ENCODE measurements at places on chromosomes 1 and 21. TPM values are rescaled to one million over a fixed set of nuclear protein-coding genes. Genes with fewer than 3 reads are reported as not detected.

Gene HTR1D
- total RNA-seq, result 1.7 TPM

Gene PGLYRP4
- total RNA-seq, result 0.38 TPM

Gene BGLAP
- total RNA-seq, result 2.0 TPM

Gene TMEM269
- 1.7 TPM for total RNA-seq

Gene NBPF20
- 5.3 TPM for total RNA-seq

Gene LHX8
- total RNA-seq, result not detected

Gene TRIM58
- not detected for total RNA-seq

Gene PGLYRP3
- not detected for total RNA-seq

Gene HLCS
- 18.4 TPM for total RNA-seq

Gene CCDC24
- 20.2 TPM for total RNA-seq

Gene GBP2
- total RNA-seq, result 29.7 TPM

- no peak overlapping the region for H3K27ac ChIP-seq
- H3K36me3 ChIP-seq, result no peaks in the 10 kb centered on the region
- no peaks in the 10 kb centered on the region for H3K27me3 ChIP-seq
- DNase-seq, result no peak
These were observed 24.6 kb upstream of the FCRL4 start for GRCh38 chr1:157622471-157622870.

- H3K4me1 ChIP-seq, result no peaks in the 10 kb centered on the region
- H3K4me3 ChIP-seq, result peak overlapping the region; percentile 45
- no peaks in the 10 kb centered on the region for H3K36me3 ChIP-seq
- DNase-seq, result no peak
These were observed 55.3 kb downstream of the RRAGC start for GRCh38 chr1:38804062-38804886.

GRCh38 chr1:107879346-107879745 lies 85.6 kb downstream of the VAV3 start:
- no peaks in the 10 kb centered on the region for H3K36me3 ChIP-seq
- H3K4me1 ChIP-seq, result peaks cover 9% of the 10 kb centered on the region
- no peak overlapping the region for H3K4me3 ChIP-seq
- DNase-seq, result no peak

DNA sequence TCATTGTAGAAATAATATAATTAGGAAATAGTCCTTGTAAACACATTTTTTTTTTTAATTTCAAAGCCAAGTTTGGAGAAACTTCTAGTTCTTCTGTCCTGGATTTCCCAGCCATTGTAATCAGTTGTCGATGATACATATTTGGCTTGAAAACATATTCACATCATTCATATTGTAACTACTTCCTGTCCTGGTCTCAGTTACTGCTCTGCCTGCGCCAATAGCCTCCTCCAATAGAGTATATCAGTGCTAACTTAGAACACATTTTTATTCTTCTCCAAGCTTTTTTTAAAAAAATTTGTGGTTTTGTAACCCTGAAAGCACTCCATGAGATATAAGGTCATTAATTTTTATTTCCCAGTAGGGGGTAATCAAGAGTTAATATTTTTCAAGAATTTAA lies 46.1 kb upstream of the FMO2 start:
- no peak overlapping the region for H3K27ac ChIP-seq
- no peak overlapping the region for H3K4me3 ChIP-seq
- no peak for DNase-seq
- H3K4me1 ChIP-seq, result no peaks in the 10 kb centered on the region
- H3K27me3 ChIP-seq, result no peaks in the 10 kb centered on the region

DNA sequence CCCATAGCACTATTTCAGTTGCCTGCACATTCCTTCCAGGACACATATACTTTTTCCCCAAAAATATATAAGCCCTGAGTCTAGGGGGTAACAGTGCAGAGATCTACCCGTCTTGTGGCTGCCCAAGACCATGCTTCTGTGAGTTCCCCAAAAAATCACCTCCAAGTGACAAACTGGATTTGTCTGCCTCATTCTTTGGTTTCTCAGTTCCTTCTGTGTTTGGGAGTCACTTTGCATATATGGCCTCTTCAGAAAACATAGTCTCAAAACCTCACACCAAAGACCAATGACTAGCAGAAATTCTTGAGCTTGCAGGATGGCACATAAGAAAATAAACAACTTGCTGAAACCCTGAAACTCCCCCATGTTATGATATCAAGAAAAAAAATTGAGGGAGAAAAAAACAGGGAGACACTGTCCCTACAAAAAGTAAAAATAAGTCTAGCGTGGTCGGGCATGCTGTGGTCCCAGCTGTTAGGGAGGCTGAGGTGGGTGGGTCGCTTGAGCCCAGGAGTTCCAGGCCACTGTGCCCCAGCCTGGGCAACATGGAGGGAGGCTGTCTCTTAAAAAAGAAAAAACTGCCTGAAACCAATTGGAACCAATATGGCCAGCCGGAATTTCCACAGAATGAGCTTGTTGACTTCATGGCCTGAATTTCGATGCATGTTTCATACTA lies 8.0 kb downstream of the JMJD4 start:
- peak overlapping the region; percentile 79 for H3K4me3 ChIP-seq
- H3K27ac ChIP-seq, result no peak overlapping the region
- peaks cover 42% of the 10 kb centered on the region for H3K36me3 ChIP-seq
- H3K27me3 ChIP-seq, result no peaks in the 10 kb centered on the region
- DNase-seq, result no peak
- H3K4me1 ChIP-seq, result peaks cover 8% of the 10 kb centered on the region

- DNase-seq, result peak; percentile 45
- no peaks in the 10 kb centered on the region for H3K27me3 ChIP-seq
- peak overlapping the region; percentile 91 for H3K4me3 ChIP-seq
- H3K4me1 ChIP-seq, result peaks cover 49% of the 10 kb centered on the region
These were observed 1.5 kb upstream of the C2CD4D start for GRCh38 chr1:151841141-151841540.

- no peak overlapping the region for H3K27ac ChIP-seq
- no peak overlapping the region for H3K4me3 ChIP-seq
- no peaks in the 10 kb centered on the region for H3K36me3 ChIP-seq
- H3K4me1 ChIP-seq, result no peaks in the 10 kb centered on the region
- DNase-seq, result no peak
These were observed 39.9 kb upstream of the ACTRT2 start for GRCh38 chr1:2981388-2981787.

- no peak overlapping the region for H3K4me3 ChIP-seq
- no peaks in the 10 kb centered on the region for H3K27me3 ChIP-seq
- no peaks in the 10 kb centered on the region for H3K36me3 ChIP-seq
- peaks cover 13% of the 10 kb centered on the region for H3K4me1 ChIP-seq
- no peak for DNase-seq
These were observed 104.0 kb downstream of the CDC7 start for GRCh38 chr1:91604632-91605031.

DNA sequence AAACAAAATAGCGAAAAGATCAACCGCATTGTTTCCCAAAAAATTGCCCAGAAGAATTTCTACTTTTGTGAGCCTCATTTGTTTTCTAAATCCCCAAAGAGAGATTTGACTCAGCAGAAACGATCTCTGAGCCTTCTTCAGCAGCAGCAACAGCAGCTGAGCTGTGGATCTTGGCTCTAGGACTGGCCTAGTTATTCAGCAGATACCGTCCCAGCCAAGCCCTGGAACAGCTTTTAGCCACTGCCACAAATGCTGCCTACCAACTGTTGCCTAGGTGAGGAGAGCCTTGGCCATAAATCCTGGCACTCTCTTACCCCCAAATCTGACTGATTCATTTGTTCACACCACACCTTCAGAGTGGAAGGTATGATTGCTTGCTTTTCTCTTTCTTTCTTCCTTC lies 320.1 kb downstream of the TGFB2 start:
- H3K27ac ChIP-seq, result peak overlapping the region; percentile 51
- no peaks in the 10 kb centered on the region for H3K27me3 ChIP-seq
- H3K36me3 ChIP-seq, result no peaks in the 10 kb centered on the region

DNA sequence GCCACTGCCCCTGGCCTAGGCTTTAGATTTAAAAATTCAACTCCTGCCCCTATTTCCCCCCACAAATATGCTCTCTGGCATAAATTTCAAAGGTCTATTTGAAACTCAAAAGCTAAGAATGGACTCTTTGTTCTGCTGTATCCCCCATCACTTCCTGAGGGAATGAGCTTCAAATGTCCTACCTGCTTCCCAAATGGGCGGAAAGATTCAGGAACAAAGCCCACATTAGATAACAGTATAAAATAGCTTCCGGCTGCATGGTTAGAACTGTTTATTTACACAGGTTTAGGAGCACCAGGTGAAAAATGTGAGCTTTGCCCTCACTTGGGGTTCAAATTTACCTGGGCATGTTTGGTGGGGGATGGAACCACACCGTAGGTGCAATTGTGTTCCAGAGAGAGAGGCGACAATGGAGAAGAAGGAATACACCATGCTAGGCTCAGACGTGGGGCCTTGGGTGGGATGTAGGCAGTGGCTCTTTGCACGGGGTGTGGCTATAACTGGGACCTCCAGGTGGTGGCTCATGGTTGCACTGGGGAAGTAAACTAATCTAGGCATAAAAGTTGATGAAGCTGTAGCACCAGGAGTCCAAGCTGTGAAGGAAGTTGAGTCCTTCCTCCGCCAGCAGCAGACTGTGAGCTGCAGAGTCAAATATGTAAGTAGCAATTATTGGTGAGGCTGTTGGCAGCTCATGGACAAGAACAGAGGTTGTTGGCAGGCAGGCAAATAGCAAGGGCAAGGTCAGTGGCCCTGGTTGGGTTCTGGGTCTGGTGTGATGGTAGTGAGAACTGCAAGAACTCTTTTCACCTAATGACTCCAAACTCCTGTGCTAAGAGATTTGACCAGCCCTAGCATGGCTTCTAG lies 41.5 kb upstream of the SRSF10 start:
- peak overlapping the region; percentile 2 for H3K4me3 ChIP-seq
- peak overlapping the region; percentile 70 for H3K27ac ChIP-seq
- peaks cover 36% of the 10 kb centered on the region for H3K4me1 ChIP-seq
- peaks cover 18% of the 10 kb centered on the region for H3K36me3 ChIP-seq
- H3K27me3 ChIP-seq, result no peaks in the 10 kb centered on the region
- DNase-seq, result no peak

- no peak overlapping the region for H3K4me3 ChIP-seq
- H3K27ac ChIP-seq, result no peak overlapping the region
- H3K27me3 ChIP-seq, result no peaks in the 10 kb centered on the region
- H3K36me3 ChIP-seq, result peaks cover 16% of the 10 kb centered on the region
- DNase-seq, result no peak
These were observed 27.7 kb downstream of the S100A6 start for GRCh38 chr1:153507926-153508583.

DNA sequence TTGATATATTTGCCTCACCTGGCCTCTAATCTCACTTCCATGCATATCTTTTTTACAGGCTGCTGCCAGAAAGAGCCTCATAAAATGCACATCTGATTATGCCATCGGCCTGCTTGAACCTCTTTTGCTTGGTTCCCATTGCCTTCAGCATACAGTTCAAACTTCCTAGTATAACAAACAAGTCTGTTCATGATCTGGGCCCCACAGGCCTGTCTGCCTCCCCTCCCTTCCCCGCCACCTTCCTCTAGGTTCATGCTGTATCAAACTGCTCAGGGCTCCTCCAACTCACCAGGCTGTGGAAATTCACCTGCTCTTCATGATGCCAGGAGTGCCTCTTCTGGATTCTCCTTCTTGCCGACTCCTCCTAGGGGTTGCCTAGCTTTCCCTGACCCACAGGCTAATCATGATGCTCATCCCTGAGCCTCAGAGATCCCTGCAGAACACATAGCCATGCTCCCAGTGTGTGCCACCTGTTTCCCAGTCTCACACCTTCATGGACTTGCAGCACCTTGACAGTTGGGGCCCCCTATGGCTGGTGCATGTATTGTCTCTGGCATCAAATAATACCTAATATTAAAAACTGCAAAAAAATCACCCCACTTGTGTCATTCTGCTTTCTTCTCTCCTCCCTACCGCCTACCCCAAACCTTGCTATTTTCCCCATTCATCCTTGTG lies 33.7 kb upstream of the CD2 start:
- no peaks in the 10 kb centered on the region for H3K36me3 ChIP-seq
- no peaks in the 10 kb centered on the region for H3K27me3 ChIP-seq
- DNase-seq, result no peak
- no peaks in the 10 kb centered on the region for H3K4me1 ChIP-seq
- H3K4me3 ChIP-seq, result no peak overlapping the region

DNA sequence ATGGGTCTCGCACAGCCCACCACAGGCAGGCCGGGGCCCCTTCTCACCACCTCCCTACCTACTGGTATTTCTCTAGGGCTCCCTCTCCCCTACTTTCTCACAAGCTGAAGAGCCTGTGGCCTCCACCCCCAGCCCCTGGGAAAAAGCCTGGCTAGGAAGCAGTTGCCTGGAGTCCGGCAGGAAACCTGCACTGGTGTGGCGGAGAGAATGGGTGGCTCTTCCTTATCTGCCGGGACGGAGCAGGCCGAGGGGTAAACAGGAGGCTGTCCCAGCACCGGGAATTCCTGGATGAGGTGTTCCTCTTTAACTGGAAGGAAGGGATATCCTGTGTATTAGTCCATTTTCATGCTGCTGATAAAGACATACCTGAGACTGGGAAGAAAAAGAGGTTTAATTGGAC lies 125.8 kb downstream of the TLR5 start:
- no peak overlapping the region for H3K4me3 ChIP-seq
- H3K27ac ChIP-seq, result no peak overlapping the region
- no peak for DNase-seq
- no peaks in the 10 kb centered on the region for H3K36me3 ChIP-seq

GRCh38 chr1:53686091-53686964 lies 52.6 kb downstream of the GLIS1 start:
- H3K4me3 ChIP-seq, result peak overlapping the region; percentile 26
- H3K27me3 ChIP-seq, result peaks cover 100% of the 10 kb centered on the region
- H3K36me3 ChIP-seq, result peaks cover 5% of the 10 kb centered on the region

DNA sequence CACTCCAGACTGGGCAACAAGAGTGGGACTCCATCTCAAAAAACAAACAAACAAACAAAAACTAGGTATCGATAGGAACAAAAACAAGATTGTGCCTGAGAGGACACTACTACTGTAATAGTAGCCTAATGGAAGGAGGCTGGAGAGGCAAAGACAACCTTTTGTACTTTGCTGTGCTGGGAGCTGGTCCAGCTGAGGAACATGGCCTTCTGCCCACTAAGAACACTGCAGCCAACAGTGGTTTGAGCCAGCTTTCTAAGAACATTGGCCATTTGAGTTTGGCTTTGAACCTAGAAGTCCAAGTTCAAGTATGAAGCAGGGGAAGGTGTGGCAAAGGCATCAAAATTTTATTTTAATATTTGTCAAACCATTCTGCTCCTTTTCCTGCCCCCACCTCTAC lies 22.7 kb upstream of the RGS8 start:
- no peaks in the 10 kb centered on the region for H3K4me1 ChIP-seq
- no peak for DNase-seq
- H3K27ac ChIP-seq, result no peak overlapping the region
- no peak overlapping the region for H3K4me3 ChIP-seq

- peaks cover 64% of the 10 kb centered on the region for H3K27me3 ChIP-seq
- H3K4me3 ChIP-seq, result no peak overlapping the region
- H3K36me3 ChIP-seq, result no peaks in the 10 kb centered on the region
- no peak overlapping the region for H3K27ac ChIP-seq
- no peak for DNase-seq
- H3K4me1 ChIP-seq, result no peaks in the 10 kb centered on the region
These were observed 16.3 kb downstream of the PCP4L1 start for GRCh38 chr1:161274874-161275273.

DNA sequence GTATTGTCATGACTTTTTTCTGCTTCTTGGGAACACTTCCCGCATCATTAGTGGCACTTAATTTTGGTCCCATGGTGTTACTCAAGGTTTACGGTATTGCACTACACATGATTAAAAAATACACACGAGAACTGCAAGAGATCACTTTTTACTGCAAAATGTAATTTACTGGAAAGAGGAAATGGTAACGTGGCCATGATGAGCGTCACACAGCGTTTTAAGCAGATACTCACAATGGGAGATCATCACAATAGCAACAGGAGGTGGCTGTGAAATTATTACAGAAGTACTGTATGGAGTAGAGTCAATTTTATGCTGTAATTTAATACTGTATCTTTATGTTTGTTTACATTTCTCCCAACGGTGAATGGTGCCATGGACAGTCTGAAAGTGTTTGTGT lies 1510.3 kb downstream of the AMY1C start:
- H3K27me3 ChIP-seq, result no peaks in the 10 kb centered on the region
- H3K27ac ChIP-seq, result no peak overlapping the region
- H3K4me3 ChIP-seq, result no peak overlapping the region
- no peak for DNase-seq
- no peaks in the 10 kb centered on the region for H3K4me1 ChIP-seq
- no peaks in the 10 kb centered on the region for H3K36me3 ChIP-seq

Measured in Calu3 (cell line).